GM13977 (cell line): ENCODE measurements at places on chromosomes 2 and 18.
A peak's percentile ranks its signal among the peaks of the same experiment; 100 is the strongest.

DNA sequence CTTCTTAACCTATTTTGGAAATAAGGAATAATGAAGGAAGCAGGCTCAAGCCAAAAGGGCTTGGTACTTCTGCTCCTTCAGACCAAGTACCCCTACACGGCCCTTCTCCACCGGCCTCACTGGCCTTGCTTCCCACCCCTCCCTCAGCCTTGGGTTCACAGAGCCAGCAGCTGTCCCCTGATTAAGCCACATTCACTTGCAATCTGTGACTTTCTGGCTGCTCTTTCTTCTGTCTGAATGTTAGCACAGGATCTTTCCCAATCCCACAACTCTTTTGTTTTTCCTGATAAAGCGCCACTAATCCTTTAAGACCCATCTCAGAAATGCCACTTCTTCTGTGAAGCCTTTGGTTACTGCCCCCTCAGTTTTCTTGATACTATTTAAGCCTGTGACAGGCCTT, 52.4 kb downstream of the REEP1 start:
- DNase-seq = no peak

DNA sequence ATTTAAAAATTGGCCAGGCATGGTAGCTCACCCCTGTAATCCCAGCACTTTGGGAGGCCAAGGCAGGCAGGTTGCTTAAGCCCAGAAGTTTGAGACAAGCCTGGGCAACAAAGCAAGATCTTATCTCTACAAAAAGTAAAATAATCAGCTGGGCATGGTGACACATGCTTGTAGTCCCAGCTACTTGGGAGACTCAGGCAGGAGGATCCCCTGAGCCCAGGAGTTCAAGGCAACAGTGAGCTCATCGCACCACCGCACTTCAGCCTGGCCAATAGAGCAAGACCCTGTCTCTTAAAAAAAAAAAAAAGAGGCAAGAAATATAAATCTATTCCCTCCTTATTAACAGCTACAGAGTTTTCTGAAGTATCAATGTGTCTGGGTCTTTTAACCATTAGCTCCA, 51.9 kb downstream of the ESCO1 start:
- no peak for DNase-seq

- no peak for DNase-seq
These were observed 259.3 kb downstream of the PIEZO2 start for GRCh38 chr18:10890022-10890421.

- DNase-seq = no peak
These were observed 181.5 kb upstream of the ACVR2A start for GRCh38 chr2:147663153-147663961.

DNA sequence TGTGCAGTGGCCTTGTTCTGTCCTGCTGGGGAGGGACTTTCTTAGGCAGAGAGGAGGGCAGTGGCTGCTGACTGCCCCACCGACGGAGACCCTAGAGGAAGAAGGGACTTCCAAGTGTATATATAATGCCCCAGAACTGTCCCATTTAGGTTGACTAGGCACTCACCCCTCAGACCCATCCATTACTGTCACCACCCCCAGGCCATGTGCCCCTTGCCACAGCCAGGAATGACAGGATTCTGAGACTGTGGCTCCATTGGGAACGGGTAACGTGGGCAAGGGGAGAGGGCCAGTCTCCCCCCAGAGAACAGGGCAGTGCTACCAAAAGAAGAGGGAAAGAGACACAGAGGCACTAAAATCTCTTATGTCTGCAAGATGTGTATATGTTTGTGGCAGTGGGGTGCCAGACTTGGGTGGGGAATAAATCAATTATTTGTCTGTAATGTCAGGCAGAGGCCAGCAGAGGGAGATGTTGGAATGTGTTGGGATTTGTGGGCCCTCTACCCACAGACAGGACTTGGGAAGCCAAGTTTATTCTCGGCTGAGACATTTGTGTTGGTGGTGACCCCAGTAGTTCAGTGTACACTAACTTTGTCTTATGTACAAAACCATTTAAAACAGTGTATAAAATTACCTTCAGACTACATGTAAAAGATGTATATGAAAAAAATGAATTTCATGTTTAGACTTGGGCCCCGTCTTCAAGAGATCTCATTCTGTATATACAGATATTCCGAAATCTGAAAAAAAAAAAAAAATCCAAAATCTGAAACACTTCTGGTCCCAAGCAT, 24.0 kb upstream of the TMEM37 start:
- peak; percentile 63 for DNase-seq

- no peak for DNase-seq
These were observed 613.5 kb downstream of the MBD2 start for GRCh38 chr18:53610957-53611356.

DNA sequence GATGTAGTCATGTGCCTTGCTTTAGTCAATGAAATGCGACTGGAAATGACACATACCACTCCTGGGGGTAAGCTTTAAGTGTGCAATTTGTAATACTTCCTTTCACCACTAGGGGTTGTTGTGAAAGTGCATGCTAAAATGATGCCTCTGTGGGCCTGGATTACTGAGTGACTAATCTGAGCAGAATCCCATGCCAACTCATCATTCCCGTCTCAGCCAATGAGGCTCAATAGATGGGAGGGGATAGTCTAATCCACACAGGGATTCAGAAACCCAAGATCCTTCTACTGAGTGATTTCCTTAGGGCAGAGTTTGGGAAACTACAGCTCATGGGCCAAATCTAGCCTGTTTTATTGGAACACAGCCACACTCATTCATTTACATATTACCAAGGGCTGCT, 54.0 kb downstream of the HRH4 start:
- peak; percentile 59 for DNase-seq

DNA sequence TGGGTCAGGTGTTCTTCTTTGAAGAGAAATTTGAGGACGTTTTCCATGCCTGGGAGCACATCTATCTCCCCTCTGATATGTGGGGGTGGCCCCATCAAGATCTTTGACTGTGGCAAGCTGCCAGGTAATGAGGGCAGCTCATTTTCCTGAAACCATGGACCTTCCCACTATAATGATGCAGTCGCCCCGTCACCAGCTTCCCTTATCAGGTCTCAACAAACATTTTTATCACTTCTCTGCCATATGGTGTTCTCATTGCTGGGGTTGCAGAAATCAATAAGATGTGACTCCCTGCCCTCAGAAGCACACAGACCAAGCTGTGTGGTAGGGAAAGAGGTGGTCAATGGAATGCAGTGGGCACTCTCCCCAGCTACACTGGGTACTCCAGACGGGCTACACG, 48.4 kb upstream of the B3GNT7 start:
- DNase-seq = no peak

DNA sequence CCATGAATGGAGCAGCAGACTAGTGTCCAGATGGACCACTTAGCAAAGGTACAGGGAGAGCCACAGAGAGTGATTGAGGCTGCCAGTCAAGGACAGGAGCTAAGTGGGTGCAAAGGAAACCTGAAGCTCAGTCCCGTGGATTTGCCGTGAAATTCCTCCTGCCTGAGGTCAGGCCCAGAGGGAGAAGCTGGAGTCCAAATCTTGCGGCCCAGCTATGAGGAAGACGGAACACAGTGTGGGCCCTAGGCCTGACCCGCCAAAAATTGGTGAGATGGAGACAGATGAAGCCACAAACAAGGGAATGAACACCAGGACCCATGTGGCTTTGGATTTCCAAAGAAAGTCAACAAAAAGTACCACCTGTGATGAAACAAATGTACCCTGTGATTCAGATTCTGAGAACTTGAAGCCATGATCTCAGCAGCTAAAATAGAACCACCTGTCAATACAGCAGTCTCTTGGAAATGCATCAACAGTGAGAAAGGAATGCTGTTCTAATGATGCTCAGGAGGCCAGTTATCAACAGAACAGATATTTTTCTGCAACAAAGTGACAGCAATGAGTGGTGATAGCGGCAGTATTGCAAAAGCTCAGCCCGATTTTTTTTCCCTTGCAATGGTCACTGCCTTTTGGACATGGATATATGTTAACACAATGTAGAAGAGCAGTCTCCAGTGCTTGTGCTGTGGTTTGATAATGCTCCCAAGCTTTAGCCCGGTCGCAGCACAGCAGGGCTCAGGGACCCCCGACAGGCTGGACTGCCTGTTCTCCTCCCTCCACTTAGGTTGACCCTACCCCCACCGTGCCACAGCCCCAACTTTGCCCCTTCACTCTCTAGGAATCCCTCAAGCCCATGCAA, 10.7 kb downstream of the COL6A3 start:
- DNase-seq = no peak

- no peak for DNase-seq
These were observed 841.0 kb upstream of the CELF4 start for GRCh38 chr18:38406607-38407006.

DNA sequence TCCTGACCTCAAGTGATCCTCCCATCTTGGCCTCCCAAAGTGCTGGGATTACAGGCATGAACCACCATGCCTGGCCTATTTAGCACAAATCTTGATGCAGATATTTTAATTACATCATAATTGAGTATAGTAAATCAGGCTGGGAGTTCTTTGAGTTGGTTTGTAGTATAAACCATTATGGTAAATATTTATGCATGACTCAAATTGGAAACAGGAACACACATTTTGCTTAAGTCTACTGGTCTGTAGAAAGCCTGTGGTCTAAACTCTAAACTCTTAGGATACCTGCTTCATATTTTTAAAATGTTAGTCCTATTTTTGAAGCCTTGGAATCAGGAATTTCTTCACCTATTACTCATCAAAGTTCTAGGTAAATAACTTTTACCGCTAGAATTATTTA, 16.8 kb downstream of the ASXL3 start:
- no peak for DNase-seq

GRCh38 chr2:127651971-127652550, 6.1 kb downstream of the GPR17 start:
- no peak for DNase-seq
